Uterus (tissue), 4 donors: ENCODE measurements at places on chromosomes 2 and 18.

DNA sequence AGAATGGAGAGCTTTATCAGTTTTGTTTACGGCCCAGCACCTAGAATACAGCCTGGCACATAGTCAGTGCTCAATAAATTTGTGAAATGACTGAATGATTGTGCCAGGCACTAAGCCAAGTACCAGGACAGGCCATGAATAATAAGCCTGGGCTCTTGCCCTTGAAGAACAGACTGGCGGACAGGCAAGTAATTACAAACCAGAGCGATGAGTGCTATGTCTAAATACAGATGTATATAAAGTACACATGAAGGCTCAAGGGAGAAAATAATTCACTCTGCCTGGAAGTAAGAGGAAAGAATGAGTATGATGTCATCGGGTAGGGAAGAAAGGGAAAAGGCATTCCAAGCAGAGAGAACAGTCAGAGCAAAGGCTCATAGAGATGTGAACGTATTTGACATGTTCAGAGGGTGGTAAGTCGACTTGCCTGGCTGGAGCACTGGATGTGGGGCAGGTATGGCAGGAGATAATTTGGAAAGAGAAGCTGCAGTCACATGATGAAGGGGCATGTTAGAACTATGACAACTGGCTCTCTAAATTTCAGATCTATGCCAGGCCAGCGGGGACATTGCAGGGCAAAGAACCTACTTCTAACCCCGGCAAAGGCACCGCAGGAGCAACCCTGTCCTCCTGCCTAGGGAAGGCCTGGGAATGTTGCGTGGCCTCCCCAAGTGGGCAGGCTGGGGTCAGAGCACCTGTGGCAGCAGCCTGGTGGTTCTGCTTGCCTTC is 119.1 kb upstream of the STPG4 start:
- no peaks in the 10 kb centered on the region for H3K27me3 ChIP-seq
- peak; percentile 37 for DNase-seq
- peak overlapping the region; percentile 65 for H3K27ac ChIP-seq
- no peak overlapping the region for H3K4me3 ChIP-seq

DNA sequence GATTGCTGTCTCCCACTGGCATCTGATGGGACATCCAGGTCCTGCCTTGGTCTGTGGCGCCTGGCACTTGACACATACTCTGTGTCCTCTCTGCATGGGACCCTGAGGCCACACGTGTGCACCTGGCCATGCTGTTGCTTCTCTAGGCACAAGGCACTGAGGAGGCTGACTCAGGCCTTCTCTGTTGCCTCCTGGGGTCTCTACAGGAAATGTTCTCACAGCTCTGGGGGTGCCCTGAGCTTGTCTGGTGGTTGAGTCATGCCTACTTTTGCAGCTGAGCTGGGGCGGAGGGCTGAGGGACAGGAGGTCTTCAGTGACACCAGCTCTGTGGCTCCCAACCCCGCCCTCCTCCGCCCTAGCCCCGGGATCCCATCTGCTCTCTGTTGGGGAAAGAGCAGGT is 207.0 kb upstream of the HS6ST1 start:
- H3K27ac ChIP-seq, result no peak overlapping the region
- no peaks in the 10 kb centered on the region for H3K27me3 ChIP-seq
- H3K36me3 ChIP-seq, result no peaks in the 10 kb centered on the region
- H3K4me3 ChIP-seq, result no peak overlapping the region
- DNase-seq, result no peak
- H3K4me1 ChIP-seq, result no peaks in the 10 kb centered on the region

GRCh38 chr18:12333506-12334290 is 25.7 kb downstream of the TUBB6 start:
- H3K4me1 ChIP-seq, result no peaks in the 10 kb centered on the region
- no peak overlapping the region for H3K4me3 ChIP-seq
- no peak overlapping the region for H3K27ac ChIP-seq
- no peaks in the 10 kb centered on the region for H3K36me3 ChIP-seq
- no peaks in the 10 kb centered on the region for H3K27me3 ChIP-seq

DNA sequence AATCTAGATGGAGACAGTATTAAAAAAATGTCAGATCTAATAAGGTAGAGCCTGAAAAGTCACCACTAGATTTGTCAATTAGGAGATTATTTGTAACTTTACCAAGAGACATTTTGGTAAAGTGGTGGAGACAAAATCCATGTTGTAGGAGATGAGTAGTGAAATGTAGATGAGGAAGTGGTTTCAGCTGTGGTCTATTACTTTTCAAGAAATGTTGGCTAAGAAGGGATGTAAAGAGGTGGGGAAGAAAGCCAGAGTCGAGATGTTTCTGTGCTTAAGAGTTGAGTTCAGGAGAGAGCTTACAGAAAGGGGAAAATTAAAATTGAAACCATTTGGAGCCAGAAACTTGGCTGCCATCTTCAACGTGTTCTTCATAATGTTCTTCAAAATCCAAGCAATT is 22.2 kb downstream of the ACVR2A start:
- no peaks in the 10 kb centered on the region for H3K27me3 ChIP-seq
- H3K4me1 ChIP-seq, result no peaks in the 10 kb centered on the region
- H3K27ac ChIP-seq, result no peak overlapping the region
- no peaks in the 10 kb centered on the region for H3K36me3 ChIP-seq
- no peak overlapping the region for H3K4me3 ChIP-seq

GRCh38 chr2:10440736-10441135 is 7.4 kb downstream of the ODC1 start:
- no peak for DNase-seq
- H3K4me1 ChIP-seq, result no peaks in the 10 kb centered on the region
- H3K4me3 ChIP-seq, result no peak overlapping the region
- H3K27ac ChIP-seq, result no peak overlapping the region

DNA sequence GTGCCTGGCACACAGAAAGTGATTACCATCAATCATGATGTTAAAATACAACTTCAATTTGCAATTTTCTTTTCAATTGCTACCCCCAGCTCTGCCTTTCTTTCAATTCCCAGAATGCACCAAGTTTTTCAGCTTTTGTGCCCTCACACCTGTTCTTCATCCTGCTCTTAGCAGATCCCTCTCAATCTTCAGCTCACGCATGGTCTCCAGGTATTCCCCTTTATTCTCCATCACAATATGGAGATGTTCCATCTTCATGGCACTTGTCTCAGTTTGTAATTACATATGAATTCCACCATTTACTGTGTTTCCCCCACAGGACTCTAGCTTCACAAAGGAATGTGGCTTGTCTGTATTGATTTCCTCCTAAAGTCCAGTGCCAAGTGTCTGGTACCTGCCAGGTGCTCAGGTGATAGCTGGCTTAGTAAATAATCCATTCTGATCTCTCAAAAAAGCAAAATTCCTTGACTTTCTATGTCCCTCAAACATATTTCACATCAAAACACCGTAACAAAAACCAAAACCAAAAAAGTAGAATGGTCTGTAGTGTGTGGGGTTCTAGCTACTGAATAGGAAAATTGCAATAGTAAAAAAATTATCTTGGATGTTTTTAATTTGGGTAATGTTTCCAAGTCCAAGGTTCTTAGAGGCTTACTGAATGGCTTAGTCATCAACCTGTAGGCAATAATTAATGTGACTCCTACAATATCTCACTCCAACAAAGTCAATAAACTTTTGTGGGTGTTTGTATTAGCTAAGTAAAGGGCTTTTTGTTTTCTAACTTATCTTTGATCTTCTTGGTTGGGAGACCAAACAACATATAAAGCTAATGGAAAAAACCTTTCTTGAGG is 2.9 kb upstream of the INSIG2 start:
- H3K4me3 ChIP-seq, result no peak overlapping the region
- no peak overlapping the region for H3K27ac ChIP-seq
- peaks cover 7% of the 10 kb centered on the region for H3K4me1 ChIP-seq
- no peak for DNase-seq
- no peaks in the 10 kb centered on the region for H3K36me3 ChIP-seq
- no peaks in the 10 kb centered on the region for H3K27me3 ChIP-seq

DNA sequence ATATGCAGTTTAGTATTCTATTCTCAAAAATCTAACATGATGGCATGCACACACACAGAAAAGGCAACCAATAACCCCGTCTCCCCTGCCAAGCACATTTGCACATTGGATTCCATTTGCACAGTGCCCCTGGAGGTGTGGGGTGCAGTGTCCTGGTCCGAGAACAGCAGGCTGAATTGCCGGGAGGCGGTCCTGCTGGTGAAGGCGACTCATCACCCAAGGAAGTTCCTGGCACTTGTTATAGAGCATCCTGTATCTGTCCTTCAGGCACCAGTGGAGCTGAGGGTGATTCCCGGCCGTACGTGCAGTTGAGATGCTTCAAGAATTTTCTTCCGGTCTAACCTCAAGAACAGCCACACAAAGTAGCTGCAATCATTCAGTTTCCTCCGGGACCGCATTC is 73.0 kb upstream of the RAB12 start:
- no peak overlapping the region for H3K27ac ChIP-seq
- H3K36me3 ChIP-seq, result no peaks in the 10 kb centered on the region
- no peaks in the 10 kb centered on the region for H3K27me3 ChIP-seq
- no peak for DNase-seq
- H3K4me1 ChIP-seq, result no peaks in the 10 kb centered on the region

- no peak overlapping the region for H3K27ac ChIP-seq
- no peak overlapping the region for H3K4me3 ChIP-seq
- no peak for DNase-seq
- no peaks in the 10 kb centered on the region for H3K36me3 ChIP-seq
- no peaks in the 10 kb centered on the region for H3K4me1 ChIP-seq
These were observed 277.9 kb upstream of the GULP1 start for GRCh38 chr2:188013767-188014166.

DNA sequence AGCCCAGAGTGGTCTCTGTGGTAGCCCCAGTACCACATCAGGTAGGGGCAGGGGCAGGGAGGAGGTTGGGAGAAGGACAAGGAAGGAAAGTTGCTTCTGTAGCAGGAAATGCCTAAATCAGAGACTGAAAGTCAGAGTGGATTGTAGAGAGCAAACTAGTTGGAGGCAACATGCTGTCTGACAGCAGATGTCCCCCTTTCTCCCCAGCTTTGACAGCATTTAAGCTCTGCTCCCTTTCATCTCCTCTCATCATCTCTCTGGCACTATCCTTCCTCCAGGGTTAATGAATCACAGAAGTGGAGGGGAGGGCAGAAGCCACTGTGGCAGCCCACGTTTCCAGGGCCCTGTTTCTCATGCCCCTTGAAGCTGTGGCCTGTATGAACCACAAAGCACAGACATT is 50.4 kb downstream of the BOD1L2 start:
- no peaks in the 10 kb centered on the region for H3K36me3 ChIP-seq
- DNase-seq, result no peak
- no peaks in the 10 kb centered on the region for H3K27me3 ChIP-seq
- no peaks in the 10 kb centered on the region for H3K4me1 ChIP-seq

GRCh38 chr2:128868686-128869551 is 550.3 kb upstream of the HS6ST1 start:
- no peaks in the 10 kb centered on the region for H3K36me3 ChIP-seq
- no peaks in the 10 kb centered on the region for H3K4me1 ChIP-seq
- DNase-seq, result no peak
- no peaks in the 10 kb centered on the region for H3K27me3 ChIP-seq
- no peak overlapping the region for H3K4me3 ChIP-seq
- H3K27ac ChIP-seq, result no peak overlapping the region

DNA sequence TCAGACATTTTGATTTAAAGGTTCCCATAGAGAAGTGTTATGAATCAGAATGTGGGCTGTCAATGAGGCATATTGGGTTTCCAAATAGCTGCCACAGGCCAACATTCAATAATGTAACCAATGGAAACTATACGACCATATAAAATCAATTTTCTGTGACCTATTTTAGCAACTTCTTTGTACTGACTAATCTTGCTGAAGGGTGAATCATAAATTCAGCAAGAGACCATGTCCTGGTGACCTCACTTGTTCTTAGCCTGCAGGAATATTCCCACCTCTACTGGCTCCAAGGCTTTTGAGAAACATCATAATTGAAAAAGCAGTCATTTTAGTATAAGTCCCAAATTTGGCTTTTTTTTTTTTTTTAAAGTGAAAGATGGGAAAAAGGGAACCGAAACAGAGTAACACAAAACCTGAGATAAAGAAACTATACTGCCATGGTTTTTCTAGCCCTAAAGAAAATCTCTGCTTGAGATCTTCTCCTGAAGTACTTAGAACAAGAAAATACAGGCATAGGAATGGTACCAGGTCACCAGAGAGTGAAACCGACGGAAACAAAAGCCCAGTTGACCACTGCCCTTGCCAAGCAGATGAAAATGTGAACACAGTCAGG is 32.1 kb downstream of the PLEKHM3 start:
- no peak overlapping the region for H3K4me3 ChIP-seq
- no peaks in the 10 kb centered on the region for H3K27me3 ChIP-seq
- H3K27ac ChIP-seq, result no peak overlapping the region
- DNase-seq, result no peak

- H3K4me1 ChIP-seq, result no peaks in the 10 kb centered on the region
- peak; percentile 51 for DNase-seq
- no peak overlapping the region for H3K4me3 ChIP-seq
- no peaks in the 10 kb centered on the region for H3K36me3 ChIP-seq
- H3K27me3 ChIP-seq, result no peaks in the 10 kb centered on the region
These were observed 76.3 kb downstream of the COLEC12 start for GRCh38 chr18:424071-424661.

GRCh38 chr2:112137516-112138158 is 548 bp upstream of the FBLN7 start:
- peak overlapping the region; percentile 26 for H3K4me3 ChIP-seq
- no peaks in the 10 kb centered on the region for H3K27me3 ChIP-seq
- no peaks in the 10 kb centered on the region for H3K4me1 ChIP-seq
- peak overlapping the region; percentile 17 for H3K27ac ChIP-seq
- H3K36me3 ChIP-seq, result no peaks in the 10 kb centered on the region

- H3K4me3 ChIP-seq, result no peak overlapping the region
- no peaks in the 10 kb centered on the region for H3K4me1 ChIP-seq
- DNase-seq, result peak; percentile 37
- no peaks in the 10 kb centered on the region for H3K36me3 ChIP-seq
These were observed 50.8 kb downstream of the PTPRM start for GRCh38 chr18:7617738-7618422.

DNA sequence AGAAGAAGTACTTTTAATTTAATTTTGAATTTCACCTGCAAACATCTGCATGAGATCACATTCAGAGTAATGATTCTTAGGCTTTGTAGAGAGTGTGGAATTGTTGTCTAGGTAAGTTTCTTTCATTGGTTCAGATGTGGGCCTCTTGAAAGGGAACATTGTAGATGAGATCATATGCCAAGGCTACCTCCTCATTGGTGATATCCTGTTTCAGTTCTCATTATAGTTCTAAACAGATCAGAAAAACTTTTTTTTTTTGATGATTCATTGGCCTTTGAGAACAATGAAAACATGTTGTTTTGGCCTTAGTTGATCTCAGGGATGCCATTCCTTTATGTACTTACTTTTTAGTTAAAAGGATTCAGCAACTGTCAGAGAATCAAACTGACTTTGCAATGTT is 44.5 kb downstream of the EML6 start:
- no peaks in the 10 kb centered on the region for H3K27me3 ChIP-seq
- no peak overlapping the region for H3K4me3 ChIP-seq
- H3K27ac ChIP-seq, result no peak overlapping the region
- no peaks in the 10 kb centered on the region for H3K4me1 ChIP-seq

DNA sequence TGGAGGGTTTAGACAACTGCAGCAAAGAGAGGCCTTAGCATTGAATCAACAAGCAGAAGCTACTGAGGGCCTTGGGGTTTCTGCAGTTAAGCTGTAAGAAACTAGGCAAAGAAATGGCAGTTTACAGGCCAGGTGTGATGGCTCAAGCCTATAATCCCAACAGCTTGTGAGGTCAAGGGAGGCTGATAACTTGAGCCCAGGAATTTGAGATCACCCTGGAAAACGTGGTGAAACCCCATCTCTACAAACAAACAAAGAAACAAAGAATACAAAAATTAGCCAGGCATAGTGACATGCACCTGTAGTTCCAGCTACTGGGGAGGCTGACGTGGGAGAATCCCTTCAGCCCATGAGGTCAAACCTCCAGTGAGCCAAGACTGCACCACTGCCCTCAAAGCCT is 421.6 kb upstream of the CHST9 start:
- no peaks in the 10 kb centered on the region for H3K27me3 ChIP-seq
- no peak overlapping the region for H3K4me3 ChIP-seq
- no peak for DNase-seq
- no peak overlapping the region for H3K27ac ChIP-seq
- no peaks in the 10 kb centered on the region for H3K36me3 ChIP-seq
- H3K4me1 ChIP-seq, result no peaks in the 10 kb centered on the region

- no peak overlapping the region for H3K27ac ChIP-seq
- no peaks in the 10 kb centered on the region for H3K36me3 ChIP-seq
These were observed 163.0 kb downstream of the IRS1 start for GRCh38 chr2:226636586-226636985.
